ENCODE measurements at places on chromosomes 1 and 21.

- no peak for DNase-seq
Measured at GRCh38 chr1:185938396-185938795, 204.2 kb downstream of the HMCN1 start.

- no peak for DNase-seq
Measured at GRCh38 chr1:88661951-88662699, 21.9 kb upstream of the PKN2 start.

DNA sequence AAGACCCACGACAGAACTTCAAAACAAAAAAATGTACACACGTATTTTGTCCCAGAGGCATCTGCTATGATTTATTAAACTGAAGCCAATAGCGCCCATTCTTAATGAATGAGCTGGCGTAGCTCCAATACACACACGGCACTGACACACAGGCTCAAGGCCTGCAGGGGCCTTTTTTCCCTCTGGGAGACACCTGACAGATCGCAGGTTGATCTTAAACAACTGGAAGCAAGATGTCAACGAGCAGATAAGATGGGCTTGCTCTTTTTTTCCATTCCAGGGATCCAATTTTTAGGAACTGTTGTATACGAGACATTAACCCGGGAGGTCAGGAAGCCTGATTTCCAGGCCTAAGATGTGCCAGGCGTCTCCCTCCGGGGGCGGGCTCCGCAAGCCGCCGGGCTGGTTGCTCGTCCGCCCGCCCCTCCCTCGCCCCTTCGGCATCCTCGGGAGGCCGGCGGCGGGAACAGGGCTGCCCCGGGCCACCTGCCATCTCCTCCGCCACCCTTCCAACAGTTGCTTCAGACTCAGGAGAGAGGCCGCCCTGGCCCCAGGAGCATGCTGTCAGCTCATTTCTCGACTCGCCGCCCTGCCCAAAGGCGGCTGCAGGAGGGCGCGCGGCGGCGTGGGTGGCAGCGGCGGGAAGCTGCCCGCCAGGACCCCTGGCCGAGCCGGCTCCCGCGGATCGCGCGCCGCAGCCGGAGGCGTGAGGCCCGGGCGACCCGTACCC, 735 bp downstream of the TTC13 start:
- DNase-seq = no peak

GRCh38 chr1:109929588-109930251, 19.1 kb downstream of the CSF1 start:
- DNase-seq = no peak

DNA sequence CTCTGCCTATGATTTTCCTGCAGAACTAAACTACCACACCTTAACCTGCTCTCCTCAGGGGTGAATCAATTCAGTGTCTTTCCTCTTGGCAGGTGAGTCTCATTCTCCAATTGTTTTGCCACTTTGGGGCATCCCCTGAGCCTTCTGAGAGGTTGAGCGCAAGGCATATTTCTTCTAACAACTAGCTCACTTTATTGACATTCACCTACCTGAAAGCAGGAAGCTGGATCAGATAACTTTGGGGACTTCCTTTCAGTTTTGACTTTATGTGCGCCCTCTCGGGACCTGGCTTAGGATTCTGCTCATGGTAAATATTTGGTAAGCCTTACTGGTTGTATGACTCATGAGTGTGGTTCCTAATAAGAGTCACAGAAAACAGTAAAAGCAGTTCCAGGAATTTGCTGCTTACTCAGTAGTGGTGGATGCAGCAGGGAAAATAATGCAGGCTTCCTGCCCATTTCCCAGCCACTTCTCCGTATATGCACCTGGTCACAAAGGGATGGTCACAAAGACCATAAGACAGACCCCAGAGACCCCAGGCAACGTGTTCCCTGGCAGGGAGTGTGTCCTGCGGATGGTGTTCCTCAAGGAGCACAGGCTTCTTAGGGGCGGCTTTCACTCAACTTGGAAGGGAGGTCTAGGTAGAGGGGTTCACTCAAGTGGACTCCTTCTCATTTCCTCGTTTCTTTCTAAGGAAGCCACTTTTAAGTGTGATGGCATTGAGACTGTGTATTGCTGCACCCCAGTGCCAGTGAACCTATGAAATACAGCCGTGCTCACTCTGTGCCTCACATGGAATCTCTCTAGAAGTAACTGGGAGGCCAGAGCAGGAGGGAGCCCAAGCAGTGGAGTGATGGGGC, 22.0 kb upstream of the BATF3 start:
- no peak for DNase-seq

- no peak for DNase-seq
Measured at GRCh38 chr1:200131551-200132125, 104.1 kb downstream of the NR5A2 start.

DNA sequence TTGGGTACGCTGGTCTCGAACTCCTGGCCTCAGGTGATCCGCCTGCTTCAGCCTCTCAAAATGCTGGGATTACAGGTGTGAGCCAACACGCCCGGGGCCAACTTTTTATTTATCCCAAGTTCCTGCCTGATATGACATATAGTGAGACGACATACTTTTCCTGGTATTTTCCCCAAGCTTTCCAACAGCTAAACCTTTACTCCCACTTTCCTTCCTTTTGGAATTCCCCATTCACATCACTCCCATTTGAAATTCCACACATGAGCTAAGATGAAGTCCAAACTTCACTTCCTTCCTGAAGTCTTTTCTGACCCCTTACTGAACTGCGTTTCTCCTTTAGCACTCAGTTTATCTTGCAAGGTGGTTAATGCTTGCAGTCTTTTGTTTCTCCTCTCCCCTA, 64.1 kb downstream of the S1PR1 start:
- no peak for DNase-seq

GRCh38 chr1:227518876-227519275, 44.5 kb upstream of the ZNF678 start:
- no peak for DNase-seq

DNA sequence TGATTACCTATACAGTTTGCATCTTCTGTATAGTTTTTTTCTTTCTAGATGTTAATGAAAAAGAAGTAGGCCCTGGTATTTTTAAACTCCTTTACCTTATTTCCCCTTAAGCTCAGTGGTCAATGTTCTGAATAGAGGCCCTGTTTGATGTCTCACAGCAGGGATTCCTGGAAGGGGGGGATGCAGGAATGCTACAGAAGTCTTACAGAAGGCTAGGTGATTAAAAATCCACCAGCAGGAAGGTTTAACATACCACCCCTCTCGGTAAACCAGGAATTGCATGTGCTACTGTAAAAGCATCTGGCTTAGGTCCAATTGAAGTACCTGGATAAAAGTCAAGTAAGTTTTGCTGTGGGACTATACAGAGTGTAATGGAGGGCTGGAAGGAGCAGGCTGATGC, 78.3 kb downstream of the NOS1AP start:
- DNase-seq = no peak

GRCh38 chr21:43626390-43626789, 32.9 kb downstream of the HSF2BP start:
- DNase-seq = no peak

DNA sequence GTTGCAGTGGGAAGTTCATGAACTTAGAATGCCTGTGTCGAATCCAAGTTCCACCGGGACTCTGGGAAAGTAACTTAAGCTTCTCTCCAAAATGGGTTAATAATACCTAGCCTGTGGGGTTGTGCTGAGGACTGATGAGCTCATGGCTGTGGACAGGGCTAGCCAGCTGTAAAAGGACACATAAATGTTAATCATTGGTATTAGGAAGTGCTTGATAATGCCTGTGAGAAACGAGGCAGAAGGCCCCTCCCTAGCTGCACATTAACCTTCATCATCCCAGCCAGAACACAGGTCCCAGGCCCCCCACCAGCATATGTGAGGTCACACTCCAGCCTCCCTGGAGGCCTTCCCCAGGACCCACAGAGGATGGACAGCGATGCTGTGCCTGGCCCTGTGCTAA, 789 bp upstream of the GJB4 start:
- no peak for DNase-seq

DNA sequence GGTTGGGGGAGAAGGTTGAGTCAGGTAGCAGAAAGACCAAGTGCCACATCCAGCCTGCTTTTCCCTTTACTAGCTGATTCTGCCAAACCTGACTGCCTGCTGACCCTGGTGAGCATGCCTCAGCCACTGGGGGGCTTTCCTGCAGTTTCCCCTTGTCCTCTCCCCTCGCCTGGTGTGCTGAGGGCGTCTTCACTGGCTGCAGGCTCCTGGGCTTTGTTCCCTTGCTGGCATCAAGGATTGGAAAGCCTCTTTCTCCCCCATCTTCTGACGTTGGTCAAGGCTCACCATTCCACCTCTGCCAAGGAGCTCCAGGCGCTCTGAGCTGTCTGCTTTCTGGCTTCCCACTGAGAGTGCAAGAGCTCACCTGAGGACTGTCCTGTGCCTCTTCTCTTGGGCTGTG, 28.4 kb downstream of the MAN1C1 start:
- no peak for DNase-seq

DNA sequence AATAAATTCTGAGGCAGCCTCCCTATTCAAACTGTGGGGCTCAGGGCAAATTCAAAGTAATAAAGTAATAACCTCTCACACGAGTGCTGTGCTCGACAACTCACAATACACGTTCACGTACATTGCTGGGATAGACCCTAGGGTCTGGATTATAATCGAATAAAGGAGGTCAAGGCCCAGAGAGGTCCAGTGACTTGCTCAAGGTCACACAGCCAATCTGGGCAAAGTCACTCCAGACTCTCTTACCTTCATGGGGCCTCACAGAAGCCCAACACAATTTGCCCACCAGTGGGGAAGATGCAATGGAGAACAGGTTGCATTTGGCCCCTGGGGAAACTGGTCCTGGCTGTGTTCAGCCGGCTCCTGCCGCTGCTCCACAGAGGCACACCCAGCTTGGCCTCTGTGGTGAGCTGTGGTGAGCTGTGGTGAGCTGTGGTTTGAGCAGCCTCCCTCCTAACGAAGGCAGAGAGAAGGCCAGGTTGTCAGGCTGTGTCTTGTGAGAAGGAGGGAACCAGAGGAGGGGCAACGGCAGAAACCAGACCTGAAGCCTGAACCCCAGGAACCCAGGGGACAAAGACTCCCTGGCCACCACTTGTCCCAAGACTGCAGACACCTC, 35.1 kb downstream of the NUAK2 start:
- DNase-seq = peak; percentile 54

- no peak for DNase-seq
Measured at GRCh38 chr1:164630626-164631396, 71.8 kb downstream of the PBX1 start.

GRCh38 chr1:107963601-107964335, 1.2 kb downstream of the VAV3 start:
- DNase-seq = peak; percentile 60

- no peak for DNase-seq
Measured at GRCh38 chr1:212437179-212437798, 4.6 kb downstream of the NENF start.

DNA sequence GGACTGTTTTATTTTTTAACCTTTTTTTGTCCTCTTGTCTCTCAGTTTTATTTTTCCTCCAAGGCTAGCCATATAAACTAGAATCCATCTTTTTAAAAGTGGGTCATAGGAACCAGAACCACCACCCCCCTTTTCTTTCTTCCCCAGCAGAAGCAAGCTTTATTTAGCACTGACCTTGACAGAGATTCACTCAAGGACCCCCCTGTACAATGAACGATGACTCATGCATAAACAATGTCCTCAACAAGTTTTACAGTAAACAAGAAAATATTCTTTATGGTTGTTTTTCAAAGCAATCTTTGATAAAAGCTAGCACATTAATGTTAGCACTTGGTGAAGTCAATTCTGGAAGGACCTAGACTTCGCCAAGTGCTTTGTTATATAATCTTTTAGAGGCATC, 14.1 kb downstream of the PKN2 start:
- DNase-seq = no peak

All from GM19239 (cell line).